ENCODE measurements at places on chromosomes 5 and 9.

DNA sequence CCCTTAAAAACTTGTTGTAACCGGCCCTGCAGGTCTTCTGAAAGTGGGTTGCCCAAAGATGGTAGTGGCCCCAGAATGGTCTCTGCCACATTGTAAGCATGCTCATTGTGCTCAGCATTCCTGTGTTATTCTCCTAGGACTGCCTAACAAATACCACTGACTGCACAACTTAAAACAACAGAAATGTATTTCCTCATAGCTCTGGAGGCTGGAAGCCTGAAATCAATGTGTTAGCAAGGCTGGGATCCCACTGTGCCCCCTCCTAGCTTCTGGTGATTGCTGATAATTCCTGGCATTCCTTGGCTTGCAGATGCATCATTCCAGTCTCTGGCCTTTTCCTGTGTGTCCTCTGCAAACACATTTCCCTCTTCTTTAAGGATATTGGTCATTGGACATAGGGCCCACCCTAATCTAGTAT, 3.4 kb upstream of the GCNT4 start:
- peak; percentile 8 for DNase-seq

- no peak for DNase-seq
Measured at GRCh38 chr9:130124085-130124860, 47.9 kb upstream of the NCS1 start.

- DNase-seq = no peak
Measured at GRCh38 chr5:68383888-68384310, 168.3 kb downstream of the PIK3R1 start.

- DNase-seq = no peak
Measured at GRCh38 chr5:73550016-73550415, 15.4 kb downstream of the ANKRA2 start.

DNA sequence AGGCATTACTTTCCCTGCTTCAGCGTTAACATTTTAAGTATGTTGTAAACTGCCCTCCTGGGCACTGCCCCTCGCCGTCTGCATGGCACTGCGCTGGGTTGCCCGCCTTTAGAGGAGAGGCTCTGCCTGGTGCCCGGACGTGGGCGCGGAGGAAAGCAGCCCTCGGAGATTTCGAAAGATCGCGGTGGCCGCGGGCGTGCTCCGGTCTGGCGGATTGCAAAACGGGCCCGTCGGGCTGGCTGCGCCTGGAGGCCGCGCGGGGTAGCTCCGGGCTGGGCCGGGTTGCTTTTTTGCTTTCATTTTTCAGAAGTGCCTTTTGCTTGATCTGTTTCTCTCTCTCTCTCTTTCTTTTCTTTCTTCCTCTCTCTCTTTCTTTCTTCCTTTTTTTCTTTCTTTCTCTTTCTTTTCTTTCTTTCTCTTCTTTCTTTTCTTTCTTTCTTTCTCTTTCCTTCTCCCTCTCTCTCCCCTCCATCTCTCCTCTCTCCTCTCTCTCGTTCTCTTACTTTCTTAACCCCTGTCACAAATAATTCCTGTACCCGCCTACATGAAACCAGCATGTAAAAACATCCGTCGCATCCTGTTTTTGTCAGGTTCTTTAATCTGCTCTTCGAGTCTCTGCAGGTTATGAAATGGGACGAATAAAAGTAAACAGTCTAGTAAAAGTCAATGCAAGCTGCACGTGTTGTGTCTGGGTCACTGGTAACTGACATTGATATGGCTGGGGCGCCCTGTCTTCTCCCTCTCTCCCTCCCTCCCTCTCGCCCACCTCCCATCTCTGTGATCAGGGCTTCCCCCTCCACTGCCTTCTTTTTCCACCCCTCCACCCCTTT, 1.7 kb downstream of the FST start:
- DNase-seq = peak; percentile 76

GRCh38 chr9:120750421-120750820, 36.2 kb upstream of the MEGF9 start:
- no peak for DNase-seq

DNA sequence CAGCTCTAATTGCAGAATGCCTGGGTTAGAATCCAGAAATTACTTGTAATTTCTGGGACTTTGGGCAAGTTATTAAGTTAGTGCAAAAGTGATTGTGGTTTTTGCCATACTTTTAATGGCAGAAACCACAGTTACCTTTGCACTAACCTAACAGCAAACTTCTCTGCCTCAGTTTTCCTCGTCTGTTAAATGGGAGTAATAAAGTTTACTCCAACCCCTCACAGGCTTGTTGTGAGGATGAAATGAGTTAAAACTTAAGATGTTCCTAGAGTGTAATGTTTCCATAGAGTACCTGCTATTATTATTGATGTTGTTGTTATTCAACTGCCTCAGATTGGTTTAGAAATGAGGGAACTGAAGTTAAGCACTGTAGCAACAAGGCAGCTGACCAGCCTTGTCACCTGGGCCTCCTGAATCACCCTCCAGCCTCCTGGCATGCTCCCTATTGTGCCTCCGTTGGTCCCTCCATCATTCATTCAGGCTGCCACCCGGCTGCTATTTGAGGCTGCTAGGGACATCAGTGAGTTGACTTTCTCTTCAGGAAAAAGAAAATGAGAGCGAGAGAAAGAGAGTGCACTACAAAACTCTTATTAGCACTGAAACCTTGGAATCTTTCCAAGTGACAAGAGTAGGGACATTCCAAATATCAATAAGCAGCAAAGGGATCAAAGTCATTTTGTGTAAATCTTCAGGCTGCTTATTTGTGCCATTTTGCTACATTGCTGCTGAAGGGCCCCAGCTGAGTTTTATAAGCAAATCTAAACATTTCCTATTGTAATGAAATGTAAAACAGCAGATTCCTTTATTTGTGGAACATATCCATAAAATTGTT, 66.5 kb upstream of the TTC23L start:
- DNase-seq = no peak

DNA sequence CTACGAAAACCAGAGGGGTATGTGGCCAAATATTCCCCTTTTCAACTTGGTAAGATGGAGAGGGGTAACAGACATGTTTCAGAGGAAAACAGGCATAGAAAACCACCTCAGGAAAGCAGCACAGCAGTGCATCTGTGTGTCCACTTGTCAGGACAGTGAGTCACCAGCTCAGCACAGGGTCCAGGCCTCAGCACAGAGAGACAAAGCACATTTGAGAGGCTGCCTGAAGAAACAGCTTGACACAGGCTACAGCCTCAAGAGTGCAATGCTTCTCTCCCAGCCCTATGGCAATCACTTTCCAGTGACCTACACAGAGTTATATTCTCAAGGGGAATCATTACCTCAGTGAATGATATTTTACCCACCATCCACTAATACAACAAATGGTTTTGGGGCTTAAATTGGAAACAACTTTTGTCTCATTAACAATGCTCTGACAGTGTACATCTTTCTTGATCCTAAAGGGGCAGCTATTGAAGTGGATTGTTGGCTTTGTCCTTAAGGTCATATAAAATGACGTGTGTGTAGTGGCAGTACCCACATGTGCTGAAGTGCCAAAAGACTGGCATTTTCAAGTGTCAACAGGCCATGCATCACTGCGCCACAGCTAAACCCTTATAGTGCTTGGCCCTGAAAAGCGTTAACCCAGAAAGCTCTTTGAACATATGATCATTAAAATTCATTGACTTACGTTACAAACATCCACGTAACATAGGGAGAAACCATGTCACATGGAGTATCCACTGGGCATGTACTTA, 46.4 kb downstream of the ERMP1 start:
- DNase-seq = peak; percentile 11

DNA sequence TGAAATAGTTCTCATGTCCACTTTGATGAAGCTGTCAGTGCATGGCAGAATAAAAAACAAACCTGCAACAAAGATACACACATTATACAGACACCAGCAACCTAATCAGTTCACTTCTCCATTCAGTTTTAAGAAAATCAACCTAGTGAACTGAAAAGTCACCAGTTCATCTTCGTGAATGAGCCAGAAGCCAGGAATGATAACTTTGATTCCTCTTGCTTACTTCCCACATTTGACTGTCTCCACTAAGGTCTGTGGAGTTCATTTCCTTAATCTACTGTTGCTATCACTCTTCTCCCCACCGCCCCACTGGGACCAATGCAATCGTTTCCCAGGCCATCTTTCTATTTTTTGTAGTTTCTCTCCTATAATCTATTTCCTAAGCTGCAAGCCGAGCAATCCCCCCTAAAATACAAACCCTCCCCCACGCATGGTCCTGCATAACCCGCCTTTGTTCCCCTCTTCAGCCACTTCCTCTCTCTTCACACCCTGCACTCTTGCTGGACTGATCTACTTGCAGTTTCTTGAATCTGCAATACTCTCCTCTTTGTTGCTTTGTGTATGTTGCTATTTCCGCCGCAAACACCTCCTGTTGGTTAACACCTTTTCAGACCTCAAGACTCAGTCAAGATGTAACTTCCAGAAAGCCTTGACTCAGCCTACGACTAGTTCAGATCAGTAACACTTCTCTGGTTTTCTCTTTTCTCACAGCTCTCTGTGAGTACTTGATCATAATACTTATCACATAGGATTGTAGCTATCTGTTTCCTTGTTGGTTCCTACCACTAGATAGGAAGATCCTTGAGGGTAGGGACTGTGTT, 16.6 kb downstream of the STOM start:
- no peak for DNase-seq

DNA sequence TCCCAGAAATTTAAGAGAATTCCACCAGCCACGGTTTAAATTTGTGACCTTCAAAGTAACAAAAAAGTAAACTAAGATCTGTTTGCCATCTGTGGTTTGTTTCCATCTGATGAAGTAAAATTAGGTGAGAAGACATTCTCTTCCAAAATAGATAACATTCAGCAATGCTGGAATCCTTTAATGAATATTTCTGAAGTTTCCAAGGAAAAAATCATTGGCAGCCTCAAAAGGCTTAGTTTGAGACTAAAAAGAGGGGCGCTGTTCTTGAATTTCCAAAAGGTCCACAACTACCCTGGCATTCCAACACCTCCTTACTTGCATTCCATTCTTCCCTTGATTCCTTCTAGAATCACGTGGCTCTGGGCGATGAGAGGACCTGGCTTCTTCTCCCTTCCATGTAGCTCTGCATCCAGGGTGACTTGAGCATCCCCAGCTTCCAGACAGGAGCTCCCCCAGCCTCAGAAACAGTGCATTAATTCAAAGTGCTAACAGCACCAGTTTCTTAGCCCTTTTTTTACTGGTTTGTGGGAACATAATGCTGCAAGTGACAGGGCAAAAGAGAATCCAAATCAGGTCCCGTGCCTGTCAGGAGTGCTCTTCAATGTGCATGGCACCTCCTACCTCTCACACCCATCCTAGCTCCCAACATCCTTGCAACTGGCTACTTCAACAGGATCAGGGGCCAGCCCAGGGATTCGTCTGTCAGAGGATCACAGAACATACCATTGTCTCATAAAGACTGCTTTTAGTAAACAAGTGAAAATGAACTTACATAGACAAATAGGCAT, 191.5 kb upstream of the S1PR3 start:
- no peak for DNase-seq

DNA sequence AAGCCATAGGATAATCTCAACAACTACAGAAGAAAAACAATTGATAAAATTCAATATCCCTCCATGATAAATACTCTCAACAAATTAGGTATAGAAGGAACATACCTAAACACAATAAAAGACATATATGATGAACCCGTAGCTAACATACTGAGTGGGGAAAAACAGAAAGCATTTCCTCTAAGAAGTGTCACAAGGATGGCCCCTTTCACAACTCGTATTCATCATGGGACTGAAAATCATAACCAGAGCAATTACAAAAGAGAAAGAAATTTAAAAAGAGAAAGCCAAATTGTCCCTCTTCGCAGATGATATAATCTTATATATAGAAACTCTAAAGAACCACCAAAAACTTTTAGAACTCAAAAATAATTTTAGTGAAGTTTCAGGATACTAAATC, 146.3 kb upstream of the RGMB start:
- DNase-seq = no peak

- no peak for DNase-seq
Measured at GRCh38 chr9:135403733-135404450, 75.7 kb upstream of the PPP1R26 start.

DNA sequence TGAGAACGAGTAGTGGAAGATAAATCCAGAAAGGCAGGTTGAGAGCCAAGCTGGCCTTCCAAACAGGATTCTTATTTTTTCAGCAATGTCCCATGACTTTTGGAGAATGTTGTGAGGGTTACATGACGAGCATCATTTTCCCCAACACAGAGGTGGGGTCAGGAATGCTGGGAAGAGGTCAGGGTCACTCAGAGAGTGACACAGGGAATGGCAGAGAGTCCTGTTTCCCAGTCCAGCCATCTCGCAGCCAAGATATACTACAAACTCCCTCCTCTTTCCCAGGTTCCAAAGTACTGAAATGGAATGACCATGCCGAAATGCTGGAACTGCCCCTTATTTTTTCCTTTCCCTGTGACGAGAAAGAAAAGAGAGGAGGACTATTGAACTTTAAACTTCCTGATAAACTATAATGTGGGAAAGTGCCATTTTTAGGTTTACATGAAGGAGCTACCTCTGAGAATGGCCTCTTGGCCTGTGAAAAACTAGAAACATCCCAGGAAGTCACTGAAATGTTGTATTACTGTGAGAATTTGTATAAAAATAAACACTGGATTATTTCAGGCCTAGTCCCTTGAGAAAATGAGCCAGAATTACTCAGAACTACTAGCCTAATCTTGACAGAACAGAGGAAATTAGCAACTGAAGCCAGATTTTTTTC, 420.4 kb downstream of the CETN3 start:
- peak; percentile 80 for DNase-seq

DNA sequence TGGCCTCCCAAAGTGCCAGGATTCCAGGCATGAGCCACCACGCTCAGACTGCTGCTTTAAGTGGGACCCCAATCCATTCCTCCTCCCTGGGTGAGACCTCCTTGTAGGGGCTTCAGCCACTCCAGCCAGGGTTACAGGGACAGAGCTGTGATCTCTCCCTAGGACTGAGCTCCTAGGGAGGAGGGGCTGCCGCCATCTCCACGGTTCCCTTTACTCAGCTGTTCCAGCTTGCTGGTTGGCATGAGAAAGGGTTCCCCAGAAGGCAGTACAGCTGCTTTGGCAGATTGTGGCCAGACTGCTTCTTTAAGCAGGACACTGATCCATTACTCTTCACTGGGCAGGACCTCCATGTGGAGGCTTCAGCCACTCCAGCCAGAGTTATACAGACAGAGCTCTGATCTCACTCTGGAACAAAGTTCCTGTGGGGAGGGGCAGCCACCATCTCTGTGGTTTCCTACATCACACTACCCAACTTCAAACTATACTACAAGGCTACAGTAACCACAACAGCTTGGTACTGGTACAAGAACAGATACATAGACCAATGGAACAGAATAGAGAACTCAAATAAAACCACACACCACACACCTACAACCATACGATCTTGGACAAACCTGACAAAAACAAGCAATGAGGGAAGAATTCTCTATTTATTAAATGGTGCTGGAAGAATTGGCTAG, 7.2 kb downstream of the INSL6 start:
- no peak for DNase-seq

- no peak for DNase-seq
Measured at GRCh38 chr9:133938753-133939152, 53.4 kb downstream of the VAV2 start.

GRCh38 chr9:75539523-75539922, 350.9 kb upstream of the PCSK5 start:
- peak; percentile 1 for DNase-seq

- DNase-seq = no peak
Measured at GRCh38 chr9:119487118-119487827, 118.0 kb upstream of the BRINP1 start.

GRCh38 chr5:62937661-62938558, 359.3 kb downstream of the LRRC70 start:
- DNase-seq = peak; percentile 4

- no peak for DNase-seq
Measured at GRCh38 chr5:33474004-33474403, 33.2 kb downstream of the TARS1 start.

All from fibroblast of mammary gland (primary cell).